CD4-positive, alpha-beta T cell (primary cell): ENCODE measurements at places on chromosomes 1 and 21.

DNA sequence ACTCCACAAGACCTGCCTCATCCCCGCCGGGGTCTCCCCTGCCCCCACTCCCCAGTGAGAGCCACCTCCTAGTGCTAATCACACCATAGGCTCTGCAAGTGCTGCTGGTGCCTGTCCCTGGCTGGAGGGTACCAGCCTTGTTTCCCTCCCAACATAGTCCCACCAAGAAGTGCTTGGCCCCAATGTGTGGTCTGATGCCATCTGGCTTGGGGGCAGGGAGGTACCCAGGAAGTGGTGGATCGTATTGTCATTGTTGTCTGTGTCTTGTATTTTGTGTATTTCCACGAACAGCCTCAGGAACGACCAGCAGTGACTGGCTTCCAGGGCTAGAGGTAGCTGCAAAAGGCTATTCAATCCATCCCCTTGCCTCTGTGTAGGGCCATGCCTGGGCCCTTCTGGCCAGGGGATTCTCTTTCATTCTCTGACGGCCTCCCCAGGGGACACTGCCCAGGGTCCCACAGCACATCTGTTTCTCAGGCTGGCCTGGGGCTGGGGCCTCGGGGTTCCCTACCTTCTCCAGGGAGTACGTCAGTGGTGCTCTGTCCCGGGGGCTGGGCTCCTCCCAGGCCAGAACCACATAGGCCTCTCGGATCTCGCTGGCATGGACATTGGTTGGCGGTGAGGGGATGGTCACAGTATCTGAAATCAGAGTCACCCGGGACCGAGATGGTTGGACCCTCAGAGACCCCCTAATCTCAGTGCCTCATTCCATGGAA is 22.8 kb downstream of the MYOM3 start:
- DNase-seq, result no peak

DNA sequence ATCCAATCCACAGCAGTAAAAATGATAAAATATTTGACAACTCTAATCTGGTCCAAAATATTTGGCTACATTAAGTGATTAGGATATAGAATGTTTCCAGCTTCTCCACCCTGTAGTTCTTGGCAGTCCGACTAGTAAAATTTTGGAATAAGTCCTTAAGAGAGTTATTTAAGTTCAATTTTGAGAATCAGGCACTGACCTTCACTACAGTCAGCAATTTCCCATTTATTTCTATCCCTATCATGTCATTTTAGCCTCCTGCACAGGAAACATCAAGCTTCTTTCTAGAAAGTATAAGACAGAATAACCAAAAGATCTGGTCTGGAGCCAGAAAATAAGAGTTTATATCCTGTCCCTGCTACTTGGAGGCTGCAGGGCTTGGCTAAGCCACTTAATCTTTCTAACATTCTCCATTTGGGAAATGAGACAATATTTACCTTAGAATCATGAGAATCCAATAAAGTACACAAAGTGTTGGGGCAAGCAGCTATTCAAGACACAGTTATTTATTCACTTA is 162.2 kb downstream of the DPYD start:
- DNase-seq, result no peak

- DNase-seq, result no peak
Observed at GRCh38 chr1:237393632-237394031, 351.6 kb downstream of the RYR2 start.

DNA sequence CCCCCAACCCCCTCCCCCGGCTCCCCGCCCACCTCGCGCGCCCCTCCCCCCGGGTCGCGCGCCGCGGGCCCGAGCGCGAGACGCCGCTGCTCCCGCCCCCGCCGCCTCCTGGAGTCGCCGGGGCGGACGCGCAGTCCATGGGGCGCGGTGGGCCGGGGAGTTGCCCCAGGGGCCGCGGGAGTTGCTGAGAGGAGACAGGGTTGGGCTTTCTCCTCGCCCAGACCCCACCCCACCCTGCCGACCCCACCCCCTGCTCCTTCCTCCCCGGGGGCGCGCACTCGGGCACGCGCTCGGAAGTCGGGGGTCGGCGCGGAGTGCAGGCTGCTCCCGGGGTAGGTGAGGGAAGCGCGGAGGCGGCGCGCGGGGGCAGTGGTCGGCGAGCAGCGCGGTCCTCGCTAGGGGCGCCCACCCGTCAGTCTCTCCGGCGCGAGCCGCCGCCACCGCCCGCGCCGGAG is at the start of gene LAMC1:
LAMC1 (plus strand) TSS at position 275 of the 455 bp plus-strand sequence. CDS start 297 bp downstream, outside the sequence.
- DNase-seq, result no peak

- DNase-seq, result no peak
Observed at GRCh38 chr1:232327269-232327668, 302.7 kb downstream of the SIPA1L2 start.

DNA sequence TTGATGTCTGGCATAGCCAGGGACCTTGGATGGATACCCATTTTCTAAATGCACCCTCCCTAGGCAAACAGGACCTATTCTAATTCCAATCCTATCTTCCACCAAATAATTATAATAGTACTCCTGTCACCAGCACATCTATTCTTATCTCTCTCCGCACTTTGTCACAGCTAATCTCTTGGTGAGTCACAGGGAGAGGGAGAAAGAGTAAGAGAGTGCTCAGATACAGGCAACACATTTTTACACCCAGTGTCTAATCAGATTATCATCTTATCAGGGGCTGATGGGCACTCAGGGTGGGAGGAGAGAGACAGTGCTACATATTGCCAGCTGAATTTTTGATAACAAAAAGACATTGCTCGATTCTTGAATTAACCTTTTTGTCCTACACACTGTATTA is 275.0 kb upstream of the BEND5 start:
- no peak for DNase-seq

DNA sequence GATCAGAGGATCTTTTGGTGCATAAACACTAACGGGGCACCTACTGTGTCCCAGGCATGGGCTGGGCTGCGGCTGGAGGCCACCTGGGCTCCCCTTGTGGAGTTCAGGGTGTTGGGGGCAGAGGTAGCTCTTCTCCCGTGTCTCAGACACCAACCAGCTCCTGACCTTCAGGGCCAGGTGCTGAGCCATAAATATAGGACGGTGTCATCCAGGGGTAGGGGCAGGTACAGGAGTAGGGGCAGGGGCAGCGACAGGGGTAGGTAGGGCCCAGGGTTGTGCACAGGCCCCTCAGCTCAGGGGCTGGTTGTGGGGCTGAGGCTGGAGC is 18.0 kb upstream of the LRRC3 start:
- no peak for DNase-seq

- DNase-seq, result no peak
Observed at GRCh38 chr21:33330726-33331125, 6.0 kb downstream of the IFNAR1 start.

GRCh38 chr1:36225283-36225899 is 1.1 kb downstream of the THRAP3 start:
- no peak for DNase-seq
